ENCODE measurements at places on chromosomes 5 and 9. TPM values are rescaled to one million over a fixed set of nuclear protein-coding genes. Genes with fewer than 3 reads are reported as not detected.

GAPT gene
- total RNA-seq: 1.4 TPM

IFNA2 gene
- not detected for total RNA-seq

DNA sequence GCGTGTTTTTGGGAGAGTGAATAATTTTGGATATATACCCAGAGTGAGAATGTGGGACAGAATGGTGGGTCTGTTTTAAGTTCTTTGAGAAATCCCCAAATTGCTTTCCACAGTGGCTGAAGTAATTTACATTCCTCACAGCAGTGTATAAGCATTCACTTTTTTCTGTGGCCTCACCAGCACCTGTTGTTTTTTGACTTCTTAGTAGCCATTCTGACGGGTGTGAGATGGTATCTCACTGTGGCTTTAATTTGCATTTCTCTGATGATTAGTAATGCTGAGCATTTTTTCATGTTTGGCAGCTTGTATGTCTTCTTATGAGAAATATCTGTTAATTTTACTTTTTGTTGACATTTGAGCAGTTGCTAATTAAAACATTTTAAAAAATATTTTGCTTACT is 9.4 kb upstream of the SPATA31D1 start:
- H3K4me1 ChIP-seq: no peaks in the 10 kb centered on the region
- no peak overlapping the region for H3K4me3 ChIP-seq
- H3K36me3 ChIP-seq: no peaks in the 10 kb centered on the region
- DNase-seq: no peak
- no peak overlapping the region for H3K27ac ChIP-seq

SLC36A3 gene
- total RNA-seq: not detected

RALGDS gene
- total RNA-seq: 29.4 TPM

BTNL8 gene
- total RNA-seq: not detected

PTCH1 gene
- total RNA-seq: 32.9 TPM

FAM169A gene
- 50.5 TPM for total RNA-seq
